HFFc6 (cell line): ENCODE measurements at places on chromosomes 16 and 17. TPM values are rescaled to one million over a fixed set of nuclear protein-coding genes. Genes with fewer than 3 reads are reported as not detected.

DNA sequence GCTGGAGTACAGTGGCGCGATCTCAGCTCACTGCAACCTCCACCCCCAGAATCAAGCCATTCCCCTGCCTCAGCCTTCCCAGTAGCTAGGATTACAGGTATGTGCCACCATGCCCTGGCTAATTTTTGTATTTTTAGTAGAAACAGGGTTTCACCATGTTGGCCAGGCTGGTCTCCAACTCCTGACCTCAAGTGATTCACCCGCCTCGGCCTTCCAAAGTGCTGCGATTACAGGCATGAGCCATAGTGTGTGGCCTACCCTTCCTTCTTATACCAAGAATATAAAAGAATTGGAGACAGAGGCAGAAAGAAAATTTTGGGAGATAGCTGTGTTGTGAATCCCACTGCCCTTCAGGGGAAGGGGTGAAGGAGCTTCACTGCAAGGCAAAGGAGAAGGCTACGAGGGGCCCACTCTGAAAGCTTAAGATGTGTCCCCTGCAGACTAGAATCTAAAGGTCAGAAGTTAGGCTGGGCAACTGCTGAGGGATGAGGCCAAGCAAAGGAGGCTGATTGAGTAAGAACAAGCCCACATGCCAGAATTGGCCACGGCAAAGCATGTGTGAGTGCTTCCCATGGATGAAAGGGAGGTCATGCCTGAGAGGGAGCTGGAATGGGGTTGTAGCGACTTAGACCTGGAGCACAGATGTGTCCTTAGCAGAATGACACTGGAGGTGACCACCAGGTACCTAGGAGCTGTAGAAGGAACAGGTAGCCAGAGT, 8.4 kb upstream of the CRYBA1 start:
- DNase-seq: peak; percentile 74

The ORC6 gene
- total RNA-seq: 10.1 to 19.3 TPM (median 18.2 TPM) in 3 replicates

GRCh38 chr16:63301349-63301748, 1265.1 kb upstream of the CDH8 start:
- no peak for DNase-seq

The KRT35 gene
- not detected in 3 replicates for total RNA-seq

GRCh38 chr16:20853981-20854620, 46.1 kb downstream of the DCUN1D3 start:
- DNase-seq: no peak

The KLHL10 gene
- total RNA-seq: 0.13 TPM in 1 of 3 replicates, not detected in the others

The DVL2 gene
- total RNA-seq: 25.4 to 27.1 TPM (median 25.5 TPM) in 3 replicates

GRCh38 chr17:78048346-78049292, 79.9 kb downstream of the TMC6 start:
- DNase-seq: no peak

GRCh38 chr16:59683709-59684108, 949.6 kb upstream of the GOT2 start:
- DNase-seq: no peak
